Activated CD4-positive, alpha-beta T cell treated with anti-CD3 and anti-CD28 coated beads, Interleukin-2, amount 50 U/mL, for 1 hour (primary cell): ENCODE measurements at places on chromosomes 5 and 9.
A peak's percentile ranks its signal among the peaks of the same experiment; 100 is the strongest.

DNA sequence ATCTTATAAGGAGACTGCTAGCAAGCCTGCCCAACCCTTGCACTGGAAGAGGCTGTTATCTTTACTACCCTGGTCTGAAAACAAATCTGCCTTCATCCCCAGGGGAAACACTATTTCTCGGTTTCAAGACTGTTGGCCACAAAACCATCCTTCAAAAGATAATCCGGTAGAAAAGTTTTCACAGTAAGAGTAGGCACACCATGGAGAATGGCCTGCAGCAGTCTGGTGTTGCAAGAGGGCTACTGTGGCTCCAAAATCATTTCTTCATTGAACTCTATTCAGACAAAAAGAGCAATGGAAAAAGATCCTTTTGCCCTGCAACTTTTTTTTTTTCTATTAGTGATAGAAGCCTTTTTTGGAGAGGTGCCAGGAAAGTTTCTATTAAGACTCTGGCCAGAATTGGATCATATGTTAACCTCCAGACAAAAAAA, 163.9 kb downstream of the ARHGEF28 start:
- no peak for DNase-seq

GRCh38 chr5:125576822-125577221, 830.4 kb upstream of the ZNF608 start:
- no peak for DNase-seq

- no peak for DNase-seq
Measured at GRCh38 chr5:122366501-122366900, 54.5 kb downstream of the SNCAIP start.

DNA sequence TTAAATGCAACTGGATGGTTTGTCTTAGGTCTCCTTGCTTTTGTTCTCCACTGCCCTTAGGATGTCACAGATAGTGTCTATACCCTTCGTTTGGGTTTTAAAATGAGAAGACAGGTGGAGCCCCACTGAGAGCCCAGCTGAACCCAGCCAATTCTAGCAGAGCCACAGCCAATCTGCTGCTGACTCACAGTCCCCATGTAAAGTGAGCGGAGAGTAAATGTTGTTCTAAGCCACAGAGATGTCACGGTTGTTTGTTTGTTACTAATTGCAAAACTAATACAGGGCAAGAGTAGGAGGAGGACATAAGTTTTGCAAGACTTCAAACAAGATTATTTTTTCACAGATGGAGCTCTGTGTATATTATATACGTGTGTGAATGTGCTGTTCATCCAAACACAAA, 50.5 kb upstream of the AGXT2 start:
- DNase-seq = no peak

DNA sequence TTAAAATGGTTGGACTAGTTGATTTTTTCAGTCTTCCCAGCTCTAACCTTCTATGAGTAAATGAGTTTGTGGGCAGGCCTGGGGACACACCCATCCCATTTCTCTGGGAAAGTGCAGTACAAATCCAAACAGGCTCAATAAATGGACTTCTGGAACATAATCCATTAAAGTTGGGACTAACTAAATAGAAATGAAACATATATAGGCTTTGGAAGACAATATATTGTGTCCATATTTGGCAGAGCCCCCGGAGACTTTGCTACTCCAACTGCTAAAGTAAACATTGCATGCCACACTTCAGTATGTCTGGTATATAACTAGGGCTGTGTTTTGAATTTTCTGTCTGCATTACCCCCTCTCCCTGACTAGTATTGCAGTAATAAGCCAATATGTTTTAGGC, 191.4 kb upstream of the DAB2 start:
- DNase-seq = no peak

DNA sequence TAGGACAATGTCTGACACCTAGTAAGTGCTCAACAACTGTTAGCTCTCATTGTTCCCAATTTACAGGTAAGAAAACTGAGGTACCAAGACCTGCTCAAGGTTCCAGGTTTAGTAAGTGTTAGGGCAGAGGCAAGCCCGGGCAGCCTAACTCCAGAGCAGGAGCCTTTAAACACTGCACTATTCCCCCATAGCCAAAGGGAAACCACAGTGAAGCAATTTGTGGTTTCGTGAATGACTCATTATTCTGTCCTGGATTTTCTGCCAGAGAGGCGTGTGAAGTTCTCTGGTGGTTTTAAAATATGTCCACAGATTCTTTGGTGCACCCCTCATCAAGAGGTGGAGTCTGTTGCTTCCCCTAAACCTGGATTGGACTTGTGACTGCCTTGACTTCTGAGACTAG, 1.0 kb upstream of the MCC start:
- no peak for DNase-seq

DNA sequence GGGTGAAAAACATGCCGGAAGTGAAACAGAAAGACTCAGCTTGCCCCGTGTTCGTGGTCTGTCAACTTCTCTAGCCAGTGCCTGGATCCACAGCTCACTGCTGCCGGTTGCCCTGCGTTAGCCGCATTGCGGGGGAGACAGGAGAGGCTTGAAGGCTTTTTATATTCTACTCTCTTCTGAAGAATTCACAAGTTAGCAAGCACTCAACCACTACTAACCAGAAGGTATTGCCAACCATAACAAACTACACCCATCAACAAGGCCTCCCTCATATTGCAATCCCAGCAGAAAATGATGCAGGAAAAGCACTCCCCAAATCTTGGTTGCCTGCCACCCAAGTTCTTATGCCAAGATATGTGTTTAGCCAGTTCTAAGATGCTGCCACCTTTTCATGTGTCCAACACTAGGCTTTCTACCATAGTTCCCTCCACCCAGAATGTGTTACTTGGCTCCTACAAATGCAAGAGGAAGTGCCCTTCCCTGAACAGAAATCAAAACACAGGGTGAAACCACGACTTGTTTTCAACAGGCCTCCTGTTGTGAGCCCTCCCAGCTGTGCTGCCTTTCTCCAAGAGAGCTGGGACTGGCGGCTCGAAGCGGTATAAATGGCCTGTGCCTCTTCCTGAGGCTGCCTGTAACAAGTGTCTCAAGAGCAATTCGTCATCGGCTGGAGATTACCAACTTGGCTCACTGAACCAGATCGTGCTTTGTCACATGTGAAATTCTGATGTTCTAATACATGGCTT, 129.0 kb downstream of the SNX18 start:
- DNase-seq = peak; percentile 28

- DNase-seq = no peak
Measured at GRCh38 chr5:124283031-124283430, 463.4 kb downstream of the ZNF608 start.

- DNase-seq = no peak
Measured at GRCh38 chr9:33340186-33340585, 49.9 kb downstream of the NFX1 start.

GRCh38 chr5:100758780-100759179, 144.3 kb downstream of the ST8SIA4 start:
- no peak for DNase-seq

GRCh38 chr9:5893591-5894236, 3.0 kb downstream of the MLANA start:
- no peak for DNase-seq

DNA sequence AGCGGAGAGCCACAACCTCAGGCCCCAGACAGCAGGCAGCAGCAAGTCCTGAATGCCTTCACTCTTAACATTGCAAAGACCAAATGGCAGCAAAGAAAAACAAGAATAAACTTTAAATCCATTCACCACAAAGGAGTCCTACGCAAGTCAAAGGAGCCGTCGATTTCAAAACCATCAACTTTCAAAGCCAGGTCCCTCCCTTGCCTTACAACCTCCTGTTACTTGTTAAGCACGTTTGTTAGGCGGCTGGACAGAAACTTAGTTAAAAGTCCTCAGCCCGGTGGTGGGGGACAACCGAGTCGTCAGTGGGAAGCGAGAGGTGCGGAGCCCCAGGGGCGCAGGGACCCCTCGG, 938 bp downstream of the LPAR1 start:
- DNase-seq = no peak

- no peak for DNase-seq
Measured at GRCh38 chr5:2738700-2739359, 12.6 kb downstream of the IRX2 start.

GRCh38 chr5:31453522-31453921, 78.4 kb downstream of the DROSHA start:
- no peak for DNase-seq

DNA sequence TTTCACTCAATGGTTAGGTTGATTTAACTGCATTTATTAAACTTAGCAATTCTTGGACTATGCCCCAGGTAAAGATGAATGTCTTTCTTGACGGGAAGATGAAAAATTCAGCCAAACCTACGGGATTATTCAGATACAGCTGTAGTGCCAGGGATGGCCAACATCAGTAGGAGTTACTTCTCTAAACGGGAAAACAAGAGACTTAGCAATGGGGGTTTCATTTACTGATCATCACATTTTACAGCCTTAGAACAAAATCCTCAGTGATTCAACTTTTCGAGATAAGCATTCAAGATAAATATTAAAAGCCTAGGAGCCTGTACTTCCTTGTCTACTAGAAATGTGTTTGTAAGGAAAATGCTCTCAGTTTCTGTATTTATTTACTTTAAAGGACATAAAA, 46.1 kb downstream of the S1PR3 start:
- no peak for DNase-seq

- no peak for DNase-seq
Measured at GRCh38 chr5:148633067-148633377, 21.3 kb downstream of the HTR4 start.

GRCh38 chr5:133739181-133739780, 126.9 kb upstream of the FSTL4 start:
- DNase-seq = no peak

GRCh38 chr5:59157068-59157467, 574.2 kb downstream of the RAB3C start:
- DNase-seq = no peak

GRCh38 chr5:98593418-98593817, 180.0 kb upstream of the RGMB start:
- no peak for DNase-seq

GRCh38 chr5:73985145-73985544, 359.1 kb downstream of the ARHGEF28 start:
- DNase-seq = no peak

- DNase-seq = peak; percentile 5
Measured at GRCh38 chr5:137737349-137738131, 1.7 kb upstream of the KLHL3 start.
